Chondrocyte (in vitro differentiated cells): ENCODE measurements at places on chromosomes 7 and 10. TPM values are rescaled to one million over a fixed set of nuclear protein-coding genes. Genes with fewer than 3 reads are reported as not detected.

- DNase-seq: no peak
Measured at GRCh38 chr10:10044922-10045764, 972.5 kb upstream of the CELF2 start.

GRCh38 chr7:41096917-41097316 lies 606.0 kb downstream of the INHBA start:
- no peak for DNase-seq

DNA sequence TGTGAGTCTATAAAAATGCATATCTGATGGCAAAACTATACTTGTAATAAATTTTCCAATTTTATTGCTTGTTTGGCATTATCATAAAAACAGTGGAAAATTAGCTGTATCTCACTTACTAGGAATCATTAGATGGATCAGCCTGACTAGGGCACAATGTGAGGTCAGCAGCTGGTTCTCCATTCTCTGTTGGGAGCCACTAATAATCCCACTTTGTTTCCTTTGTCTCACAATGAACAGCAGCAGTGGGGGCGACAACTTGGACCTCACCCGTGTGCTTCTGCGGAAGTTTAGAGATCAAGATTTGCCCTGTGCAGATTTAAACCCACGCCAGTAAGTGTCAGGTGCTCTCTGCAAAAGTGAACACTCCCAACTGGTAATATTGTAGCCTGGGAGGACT lies 295.5 kb downstream of the ABCA13 start:
- DNase-seq: no peak

DNA sequence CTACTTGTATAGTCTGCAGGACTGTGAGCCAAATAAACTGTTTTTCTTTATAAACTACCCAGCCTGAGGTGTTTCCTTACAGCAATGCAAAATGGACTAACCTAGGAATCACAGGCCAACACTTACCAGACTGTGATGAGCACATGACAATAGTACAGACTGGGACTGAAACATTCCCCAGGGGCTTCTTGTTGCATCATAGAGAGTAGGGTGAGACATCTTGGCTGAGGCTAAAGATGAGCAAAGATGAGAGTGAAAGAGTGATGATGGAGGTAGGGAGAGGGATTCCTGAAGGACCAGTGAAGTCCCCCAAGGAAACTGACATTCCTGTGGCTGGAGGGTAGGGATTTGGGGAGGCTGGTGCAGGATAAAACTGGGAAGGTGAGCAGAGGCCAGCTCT lies 194.4 kb downstream of the TPST1 start:
- DNase-seq: no peak

DNA sequence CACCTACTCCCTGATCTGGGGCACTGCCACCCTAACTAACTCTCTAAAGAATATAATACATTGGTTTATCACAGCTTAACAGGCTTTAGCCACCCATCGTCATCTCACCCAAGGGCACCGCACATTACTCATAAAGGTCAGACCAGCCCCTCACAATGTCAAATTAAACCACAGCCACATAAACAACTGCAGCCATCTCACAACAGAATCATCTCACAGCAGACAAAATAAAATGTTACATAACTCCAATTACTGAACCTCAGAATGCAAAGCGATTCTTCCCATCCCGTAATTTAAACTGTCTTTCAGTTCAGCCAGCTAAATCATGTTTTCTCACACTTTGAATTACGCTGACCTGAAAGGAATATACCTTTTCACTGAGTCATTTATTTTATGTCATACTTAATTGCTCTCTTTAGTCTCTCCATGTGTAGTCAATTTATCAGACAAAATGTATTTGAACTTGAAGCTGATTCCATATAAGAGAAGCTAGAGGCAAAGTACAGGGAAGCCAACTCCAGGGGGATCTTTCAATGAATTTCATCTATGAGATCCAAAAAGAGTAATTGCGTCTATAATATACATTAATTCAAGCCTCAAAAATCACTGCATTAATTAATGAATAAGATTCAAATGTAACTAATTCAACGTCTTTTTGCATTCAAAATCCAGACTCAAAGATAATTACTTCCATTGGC lies 96.9 kb upstream of the NEBL start:
- DNase-seq: no peak

DNA sequence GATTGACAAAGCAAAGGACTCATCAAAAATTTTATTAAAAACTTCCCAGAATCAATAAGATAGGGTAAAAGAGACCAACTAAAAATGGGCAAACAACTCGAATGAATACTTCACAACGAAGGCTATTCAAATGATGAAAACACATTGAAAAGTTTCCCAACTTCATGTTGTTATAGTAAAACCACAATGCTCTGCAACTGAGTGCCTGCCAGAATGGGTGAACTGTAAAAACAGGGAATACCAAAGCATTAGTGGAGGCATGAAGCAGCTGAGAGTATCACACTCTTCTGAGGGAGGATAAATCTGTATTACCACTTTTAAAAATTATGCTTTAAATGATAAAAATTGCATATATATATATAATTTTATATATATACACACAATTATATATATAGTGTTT lies 1214.7 kb downstream of the SORCS3 start:
- no peak for DNase-seq

DNA sequence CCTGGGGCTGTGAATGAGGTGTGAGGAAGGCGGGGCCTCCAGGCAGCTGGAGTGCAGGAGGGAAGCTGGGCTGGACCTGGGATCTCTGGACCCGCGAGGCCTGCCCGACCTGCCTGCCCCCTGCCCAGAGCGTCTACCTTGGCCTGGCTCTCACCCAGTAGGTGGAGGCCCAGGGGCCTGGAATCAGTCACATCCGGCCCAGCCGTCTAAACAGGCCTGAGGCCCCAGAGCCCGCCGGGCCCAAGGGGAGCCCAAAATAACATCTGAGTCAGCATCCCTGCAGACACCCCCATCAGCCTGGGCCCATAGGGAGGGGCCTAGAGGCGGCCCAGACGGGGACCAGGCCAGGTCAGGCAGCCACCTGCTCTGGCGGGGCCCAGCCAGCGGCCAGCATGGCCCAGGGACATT lies 15.1 kb upstream of the ELN start:
- no peak for DNase-seq

- no peak for DNase-seq
Measured at GRCh38 chr10:6986927-6987326, 406.9 kb upstream of the PRKCQ start.

GRCh38 chr10:20601941-20602461 lies 295.1 kb downstream of the NEBL start:
- no peak for DNase-seq

GRCh38 chr10:44949915-44950314 lies 9.7 kb upstream of the RASSF4 start:
- DNase-seq: no peak

- no peak for DNase-seq
Measured at GRCh38 chr7:155669717-155670505, 25.4 kb downstream of the RBM33 start.

DNA sequence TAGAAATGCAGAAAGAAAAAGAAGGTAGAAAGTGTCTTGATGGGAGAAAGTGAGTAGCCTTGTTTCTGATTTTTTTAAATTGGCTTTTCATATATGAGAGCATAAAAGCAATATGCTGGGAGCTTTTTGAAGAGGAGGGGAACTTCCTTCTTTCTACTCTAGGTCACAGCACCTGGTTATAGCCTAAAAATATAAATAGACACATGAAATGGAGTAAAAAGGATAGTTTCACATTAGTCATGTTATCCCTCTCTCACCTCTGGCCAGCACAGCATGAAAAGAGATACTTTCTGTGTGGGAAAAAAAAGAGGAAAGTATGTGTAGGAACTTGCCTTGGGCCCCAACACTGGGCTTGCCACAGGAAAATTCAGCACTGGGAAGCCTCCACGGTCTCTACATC lies 292.2 kb upstream of the ZWINT start:
- no peak for DNase-seq

DNA sequence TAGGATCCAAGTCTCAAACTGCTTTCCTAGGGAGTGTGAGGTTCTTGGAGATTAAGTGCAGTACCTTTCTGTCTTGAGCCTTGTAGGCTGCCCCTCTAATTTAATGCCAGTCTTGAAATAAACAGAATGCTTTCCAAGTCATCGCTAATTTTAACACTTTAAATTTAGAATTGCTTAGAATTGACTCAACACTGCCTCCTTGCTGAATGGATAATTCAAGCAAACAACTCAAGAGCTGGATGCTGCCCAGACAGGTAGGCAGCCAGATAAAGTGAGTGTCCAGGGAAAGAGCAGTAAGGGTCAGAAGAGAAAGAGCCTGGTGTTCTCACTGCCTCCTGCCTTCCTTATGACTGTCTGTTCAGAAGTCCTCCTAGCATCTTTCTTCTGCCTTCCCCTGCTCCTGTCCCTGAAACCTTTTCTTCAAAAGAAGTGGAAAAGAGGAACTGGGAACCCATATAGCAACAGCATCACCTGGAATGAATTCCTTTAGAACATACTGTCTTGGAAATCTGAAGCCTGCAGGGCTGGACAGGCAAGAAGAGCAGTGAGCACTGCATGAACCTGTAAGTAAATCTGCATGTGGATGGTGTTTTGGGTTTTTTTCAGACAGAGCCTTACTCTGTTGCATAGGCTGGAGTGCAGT lies 3.1 kb upstream of the GOT1 start:
- no peak for DNase-seq

- no peak for DNase-seq
Measured at GRCh38 chr10:15864419-15864818, 4.1 kb upstream of the MINDY3 start.

GRCh38 chr7:38727184-38727940 lies 96.2 kb upstream of the AMPH start:
- no peak for DNase-seq

GRCh38 chr7:1430056-1430845 lies 29.0 kb downstream of the MICALL2 start:
- no peak for DNase-seq

- no peak for DNase-seq
Measured at GRCh38 chr7:36535866-36536664, 146.4 kb downstream of the ANLN start.

DNA sequence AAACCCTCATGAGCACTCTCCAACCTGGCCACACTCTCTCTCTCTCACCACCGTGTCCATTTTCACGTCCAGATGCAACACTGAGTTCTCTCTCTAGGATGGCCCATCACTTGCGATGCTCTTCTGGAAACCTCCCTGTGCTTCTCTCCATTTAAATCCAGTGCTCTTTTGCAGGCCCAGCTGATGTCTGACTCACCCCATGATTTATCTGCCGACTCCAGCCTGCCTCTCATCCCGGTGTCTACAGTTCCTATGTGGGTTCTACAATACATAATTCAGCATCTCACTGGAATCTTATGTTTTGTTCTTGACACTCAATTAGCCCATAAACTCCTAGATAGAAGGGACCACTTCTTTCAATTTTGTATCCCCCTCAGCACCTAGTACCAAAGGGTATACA lies 5.0 kb downstream of the TPK1 start:
- DNase-seq: no peak

GRCh38 chr10:122780391-122780790 lies 65.3 kb downstream of the CUZD1 start:
- DNase-seq: no peak

DNA sequence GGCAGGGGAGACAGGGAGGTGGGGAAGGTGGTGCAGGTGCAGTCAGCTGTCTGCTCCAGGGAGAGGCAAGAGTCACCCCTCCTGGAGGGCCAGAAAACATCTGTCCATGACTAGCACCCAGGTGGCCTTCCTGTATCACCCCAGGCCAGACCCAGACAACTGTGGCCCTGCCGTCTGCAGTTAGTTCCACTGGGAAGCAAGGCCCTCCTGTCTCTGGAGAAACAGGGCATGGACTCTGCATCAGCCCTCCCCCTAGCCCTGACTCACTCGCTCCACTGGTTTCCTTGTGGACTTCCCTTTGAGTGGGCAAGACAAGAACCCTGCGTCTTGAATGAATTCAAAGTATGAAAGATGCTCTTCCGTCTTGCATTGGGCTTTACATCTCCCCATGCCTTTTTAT lies 12.6 kb downstream of the TBATA start:
- DNase-seq: no peak

DNA sequence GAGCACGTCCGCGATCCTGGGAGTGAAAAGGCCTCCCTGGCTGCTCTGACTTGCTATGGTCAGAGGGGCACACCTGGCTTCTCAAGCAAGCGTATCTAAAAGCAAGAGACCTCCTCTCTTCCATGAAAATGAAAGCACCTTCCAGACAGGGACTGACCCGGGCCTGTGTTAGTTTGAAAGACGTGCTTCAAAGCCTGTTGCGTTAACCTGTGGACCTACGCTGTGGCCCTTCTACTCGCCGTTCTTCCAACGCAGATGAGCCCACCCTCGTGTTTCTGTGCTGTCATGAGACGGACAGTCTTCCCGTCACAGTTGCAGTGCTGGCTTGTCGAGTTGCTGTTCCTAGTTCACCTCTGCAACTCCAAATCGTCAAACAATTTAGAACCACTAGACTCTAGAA lies 15.5 kb upstream of the GDI2 start:
- DNase-seq: peak; percentile 53

GRCh38 chr7:137443616-137444015 lies 100.1 kb upstream of the PTN start:
- DNase-seq: no peak

DNA sequence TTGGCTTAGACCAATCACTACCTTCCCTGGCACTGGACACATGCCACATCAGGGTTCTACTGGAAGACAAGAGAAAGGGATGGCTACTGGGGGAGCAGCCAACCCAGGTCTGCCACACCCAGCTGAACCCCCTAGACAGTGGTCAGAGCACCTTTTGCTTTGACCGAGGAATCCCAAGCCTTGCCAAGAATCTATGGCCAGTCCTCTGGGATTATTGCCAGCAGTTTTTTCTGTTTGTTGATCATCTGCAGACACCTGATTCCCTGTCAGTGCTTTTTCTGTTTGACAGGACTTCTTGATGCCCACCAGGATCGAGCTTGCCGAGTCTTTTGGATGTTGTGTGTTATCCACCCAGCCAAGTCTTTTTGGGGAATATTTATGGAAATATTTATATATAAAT lies 476.2 kb upstream of the GALNT17 start:
- DNase-seq: no peak

CTTNBP2 gene
- total RNA-seq: 2.3 to 5.1 TPM (median 2.9 TPM) in 3 replicates

CPN1 gene
- total RNA-seq: not detected in 3 replicates

CDH23 gene
- total RNA-seq: not detected in 3 replicates

MICALL2 gene
- 44.5 to 56.9 TPM (median 45.2 TPM) in 3 replicates for total RNA-seq

ITGB8 gene
- total RNA-seq: 0.40 to 1.3 TPM (median 0.56 TPM) in 3 replicates

CYP2C18 gene
- total RNA-seq: 0.17 TPM in 1 of 3 replicates, not detected in the others

CALCR gene
- total RNA-seq: 0.10 to 0.20 TPM in 2 of 3 replicates, not detected in the other

CAV1 gene
- total RNA-seq: 230 to 297 TPM (median 296 TPM) in 3 replicates

CLDN4 gene
- 0.35 to 0.80 TPM (median 0.51 TPM) in 3 replicates for total RNA-seq

SLC26A3 gene
- not detected in 3 replicates for total RNA-seq

TAS2R40 gene
- not detected in 3 replicates for total RNA-seq

PTTG1IP2 gene
- total RNA-seq: not detected in 3 replicates
